ENCODE measurements at places on chromosomes 2 and 18. TPM values are rescaled to one million over a fixed set of nuclear protein-coding genes. Genes with fewer than 3 reads are reported as not detected.
A peak's percentile ranks its signal among the peaks of the same experiment; 100 is the strongest.

- DNase-seq: no peak
These were observed 38.7 kb upstream of the HAAO start for GRCh38 chr2:42830922-42831574.

- peak; percentile 29 for DNase-seq
These were observed 190.3 kb downstream of the RBM43 start for GRCh38 chr2:151071382-151071781.

DNA sequence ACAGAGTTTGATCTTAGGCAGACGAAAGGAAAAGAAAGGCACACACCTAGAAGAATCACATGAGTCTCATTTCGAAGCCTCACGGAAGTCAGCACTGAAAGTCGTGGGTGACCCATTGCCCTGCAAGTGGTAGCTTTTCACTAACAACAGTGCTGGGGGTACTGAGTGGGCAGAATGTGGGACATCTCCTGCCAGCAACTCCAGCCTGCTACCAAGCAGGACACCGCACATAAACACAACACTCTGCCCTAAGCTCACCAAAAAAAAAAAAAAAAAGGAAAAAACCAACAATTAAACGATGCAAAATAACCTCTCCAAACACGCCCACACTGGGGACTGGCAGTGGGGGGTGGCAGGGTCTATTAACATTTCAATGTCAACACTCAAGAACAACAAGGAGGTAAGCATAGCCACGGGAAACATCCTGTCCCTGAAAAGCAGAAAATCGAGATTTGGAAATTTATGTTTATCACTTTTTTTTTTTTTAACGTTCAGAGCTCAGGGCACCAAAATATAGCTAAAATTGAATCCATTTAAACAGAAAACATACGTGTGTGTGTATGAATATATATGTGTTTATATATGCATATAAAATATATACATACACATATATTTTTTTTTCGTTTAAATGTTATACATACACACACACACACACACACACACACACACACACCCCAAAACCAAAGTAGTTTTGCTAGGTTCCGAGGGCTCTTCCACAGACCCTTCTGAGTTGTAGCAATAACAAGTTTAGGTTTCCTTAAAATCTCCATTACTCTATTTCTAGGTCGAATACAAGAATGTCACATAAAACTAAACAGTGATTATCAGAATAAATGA lies 2.2 kb downstream of the INO80D start:
- DNase-seq: peak; percentile 60

GRCh38 chr18:30682672-30683071 lies 359.9 kb downstream of the DSC3 start:
- DNase-seq: no peak

DNA sequence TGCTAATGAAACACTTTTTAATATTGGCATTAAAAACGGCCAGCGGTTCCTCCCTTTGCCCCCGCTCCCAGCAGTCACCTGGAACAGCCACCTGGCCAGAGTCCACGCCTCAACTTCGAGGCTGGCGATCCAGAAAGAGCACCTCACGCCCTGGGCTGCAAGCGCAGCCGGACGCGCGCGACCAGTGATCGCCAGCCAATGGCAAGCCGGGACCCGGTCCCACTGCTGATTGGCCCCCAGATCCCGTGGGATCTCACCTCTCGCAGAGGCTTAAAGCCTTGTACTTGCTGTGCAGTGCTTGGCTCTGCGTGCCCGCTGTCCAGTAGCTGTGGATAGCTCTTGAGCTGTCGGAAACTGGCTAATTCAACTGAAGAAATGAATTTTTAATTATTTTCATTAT lies 4.1 kb upstream of the RBM45 start:
- DNase-seq: no peak

DNA sequence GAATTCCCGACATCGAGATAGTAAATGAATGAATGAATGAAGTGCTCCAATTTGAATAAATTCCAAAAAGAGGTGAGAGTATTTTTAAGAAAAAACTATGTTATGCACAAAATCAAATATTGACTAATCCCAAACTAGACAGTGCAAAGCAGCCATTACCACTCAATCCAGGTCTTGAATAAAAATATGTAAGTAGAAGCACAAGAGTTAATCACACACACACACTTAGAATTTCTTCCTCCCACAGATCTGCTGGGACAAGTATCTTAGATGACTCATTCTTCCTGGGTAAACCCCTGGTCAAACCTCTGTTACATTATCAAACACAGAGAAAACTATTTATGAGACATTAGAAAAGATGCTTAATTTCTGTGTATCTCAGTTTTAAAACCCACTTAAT lies 102.0 kb downstream of the PLA2R1 start:
- peak; percentile 89 for DNase-seq

DNA sequence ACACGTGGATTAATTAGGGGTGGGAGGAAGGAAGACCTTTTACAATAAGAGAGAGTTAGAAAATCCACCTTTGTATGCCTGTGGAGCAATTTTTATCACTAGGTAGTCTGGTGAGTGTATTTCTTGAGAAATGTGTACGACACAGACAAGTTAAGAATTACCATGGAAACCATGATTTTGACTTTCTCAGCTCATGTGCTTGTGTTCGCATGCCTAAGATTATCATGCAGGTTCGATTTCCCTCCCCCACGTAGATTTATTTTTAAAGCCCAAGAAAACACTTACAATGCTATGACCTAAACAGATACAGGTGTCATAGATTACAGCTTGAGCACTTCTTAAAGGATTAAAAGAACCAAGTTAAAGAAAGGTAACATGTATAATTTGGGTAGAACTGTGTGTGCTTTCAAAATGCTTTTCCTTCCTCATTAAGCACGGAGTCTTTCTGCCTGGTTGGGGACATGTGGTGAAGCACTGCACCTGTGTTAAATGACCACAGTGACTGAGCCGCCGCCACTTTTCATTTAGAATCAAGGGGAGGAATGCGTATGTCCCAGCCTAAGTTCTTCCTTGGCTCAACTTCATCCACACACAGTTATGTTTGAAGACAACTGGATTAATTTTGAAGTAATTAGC lies 16.6 kb downstream of the SERTAD2 start:
- DNase-seq: no peak

GRCh38 chr2:28810384-28811285 lies at the start of gene SPDYA:
TSS of gene SPDYA (plus strand) at chr2:28810834. CDS start at chr2:28816015, 5,181 bp downstream.
- DNase-seq: peak; percentile 50

GRCh38 chr2:102442967-102443828 lies 20.2 kb downstream of the IL18RAP start:
- DNase-seq: peak; percentile 45

GRCh38 chr2:71601136-71602114 lies 148.1 kb downstream of the DYSF start:
- no peak for DNase-seq

GRCh38 chr2:96505231-96505889 lies at the start of gene NEURL3:
TSS of gene NEURL3 (minus strand) at chr2:96505357. CDS start at chr2:96505286, 71 bp downstream.
- peak; percentile 97 for DNase-seq

Gene SERPINB10
- total RNA-seq: not detected

Gene RNF149
- total RNA-seq: 82.4 TPM

Gene TMEM169
- 4.3 TPM for total RNA-seq

Gene PROKR1
- total RNA-seq: not detected
